Fibroblast of lung (primary cell): ENCODE measurements at places on chromosomes 1 and 21. TPM values are rescaled to one million over a fixed set of nuclear protein-coding genes. Genes with fewer than 3 reads are reported as not detected.

GRCh38 chr1:45200906-45201500, 5.4 kb downstream of the ZSWIM5 start:
- H3K4me1 ChIP-seq, result no peaks in the 10 kb centered on the region
- no peak overlapping the region for H3K4me3 ChIP-seq
- no peak overlapping the region for H3K27ac ChIP-seq

DNA sequence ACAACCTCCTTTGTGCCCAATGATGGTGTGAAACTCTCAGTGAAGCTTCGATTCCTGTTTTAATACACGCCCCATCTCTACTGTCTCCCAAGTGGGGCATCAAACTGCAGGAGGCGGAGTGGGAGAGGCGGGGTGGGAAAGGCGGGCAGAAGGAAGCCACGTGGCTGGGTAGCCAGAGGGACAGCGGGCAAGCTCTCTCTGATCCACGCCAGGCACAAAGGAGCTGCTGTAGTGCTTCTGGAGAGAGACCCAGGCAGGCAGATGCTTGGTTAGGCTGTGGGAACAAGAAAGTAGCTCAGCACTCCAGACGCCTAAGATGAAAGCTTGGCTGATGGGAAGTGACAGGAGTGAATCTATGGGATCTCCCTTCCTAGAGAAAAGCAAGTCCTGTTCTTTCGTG, 25.7 kb downstream of the TRIM67 start:
- no peak overlapping the region for H3K4me3 ChIP-seq
- no peaks in the 10 kb centered on the region for H3K27me3 ChIP-seq
- DNase-seq, result no peak

- DNase-seq, result no peak
- no peaks in the 10 kb centered on the region for H3K27me3 ChIP-seq
- H3K4me3 ChIP-seq, result no peak overlapping the region
- no peaks in the 10 kb centered on the region for H3K36me3 ChIP-seq
- peaks cover 5% of the 10 kb centered on the region for H3K4me1 ChIP-seq
These were observed 184.3 kb upstream of the CACYBP start for GRCh38 chr1:174815474-174815908.

DNA sequence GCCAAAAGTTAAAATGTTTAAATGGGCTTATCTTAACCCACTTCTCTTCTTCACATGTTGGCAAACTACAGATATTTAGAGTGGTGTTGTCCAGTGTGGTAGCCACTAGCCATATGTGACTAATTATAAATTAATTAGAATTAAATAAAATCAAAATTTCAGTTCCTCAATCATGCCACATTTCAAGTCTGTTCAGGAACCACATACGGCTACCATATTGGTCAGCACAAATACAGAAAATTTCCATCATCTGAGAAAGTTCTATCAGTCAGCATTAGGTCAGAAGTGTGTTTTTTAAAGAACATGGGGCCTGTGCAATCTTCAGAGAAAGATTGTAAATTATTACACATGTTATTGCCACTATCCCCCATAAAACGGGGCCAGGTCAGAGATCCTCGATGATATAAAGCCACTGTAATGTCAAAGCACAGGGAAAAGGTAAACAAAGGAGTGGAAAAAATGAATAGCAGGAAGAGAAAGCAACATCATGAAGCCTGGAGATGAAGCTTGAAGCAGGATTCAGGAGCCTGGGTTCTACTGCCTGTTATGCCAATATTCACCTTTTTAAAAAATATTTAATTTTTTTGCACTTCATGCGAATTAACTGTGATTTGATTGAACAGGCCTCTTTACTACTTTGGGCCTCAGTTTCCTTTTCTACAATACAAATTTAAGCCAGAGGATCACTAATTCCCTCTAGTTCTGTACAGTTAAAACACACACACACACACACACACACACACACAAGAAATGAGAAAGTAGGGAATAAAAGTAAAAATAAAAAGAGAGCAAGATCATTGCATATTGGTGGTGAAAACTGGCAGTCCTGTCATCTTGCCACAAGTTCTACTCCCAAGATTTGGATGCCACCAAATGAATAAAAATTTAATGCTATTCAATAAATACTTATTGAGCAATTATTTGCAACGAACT, 2.3 kb downstream of the RSBN1 start:
- peak overlapping the region; percentile 96 for H3K4me3 ChIP-seq
- DNase-seq, result peak; percentile 51
- no peaks in the 10 kb centered on the region for H3K4me1 ChIP-seq
- no peak overlapping the region for H3K27ac ChIP-seq

The ADAMTS5 gene
- total RNA-seq, result 3.9 and 4.3 TPM in 2 replicates
